ENCODE measurements at places on chromosomes 2 and 18.
A peak's percentile ranks its signal among the peaks of the same experiment; 100 is the strongest.

GRCh38 chr2:134360745-134361487 lies 107.0 kb downstream of the MGAT5 start:
- no peak for DNase-seq

GRCh38 chr2:113260991-113261390 lies 17.7 kb downstream of the PAX8 start:
- DNase-seq = no peak

- no peak for DNase-seq
Observed at GRCh38 chr2:164046040-164046439, 310.2 kb upstream of the FIGN start.

- no peak for DNase-seq
Observed at GRCh38 chr2:64860276-64860885, 128.8 kb upstream of the SLC1A4 start.

- peak; percentile 14 for DNase-seq
Observed at GRCh38 chr2:5365871-5366461, 326.2 kb upstream of the SOX11 start.

DNA sequence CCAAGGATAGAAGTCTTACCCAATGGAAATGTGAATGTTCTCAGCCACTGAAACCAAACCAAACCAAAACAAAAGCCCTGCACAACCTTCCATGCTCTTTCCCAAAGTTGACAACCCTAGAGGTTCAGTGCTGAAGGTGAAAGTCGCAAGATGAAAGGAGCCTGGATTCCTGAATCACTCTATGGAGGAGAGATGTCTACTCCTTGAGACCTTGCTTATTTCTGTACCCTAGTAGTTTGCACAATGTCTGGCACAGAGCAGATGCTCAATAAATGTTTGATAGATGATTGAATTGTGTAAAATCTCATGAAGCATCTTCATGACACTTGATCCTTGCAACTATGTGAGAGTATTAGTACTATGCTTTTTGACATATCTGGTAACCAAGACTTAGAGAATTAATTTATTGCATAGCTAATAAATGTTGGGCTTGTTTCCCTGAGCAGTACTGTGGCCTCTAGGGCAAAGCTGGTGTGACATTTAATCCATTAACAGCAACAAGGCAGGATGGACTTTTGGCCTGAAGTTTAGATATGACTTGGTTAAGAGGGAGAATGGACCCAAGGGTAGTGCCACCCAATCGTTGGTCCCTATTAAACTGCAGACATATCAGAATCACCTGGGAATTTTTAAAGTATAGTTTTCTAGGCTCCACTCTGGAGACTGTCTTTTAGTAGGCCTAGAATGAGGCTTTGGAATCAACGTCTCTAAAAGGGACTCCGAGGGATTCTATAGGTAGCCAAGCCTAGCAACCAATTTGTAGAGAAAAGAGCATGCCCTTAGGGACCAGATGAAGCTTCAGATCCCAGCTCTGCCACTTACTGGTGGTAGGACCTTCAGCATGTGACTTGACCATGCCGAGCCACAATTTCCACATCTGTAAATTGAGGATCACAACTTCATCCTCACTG lies 145.9 kb downstream of the DDX1 start:
- DNase-seq = no peak

- no peak for DNase-seq
Observed at GRCh38 chr2:218017211-218018053, 14.6 kb upstream of the TNS1 start.

GRCh38 chr2:8154936-8155335 lies 526.9 kb upstream of the ID2 start:
- no peak for DNase-seq

GRCh38 chr2:73933194-73933593 lies 6.5 kb downstream of the DGUOK start:
- DNase-seq = no peak
